ENCODE measurements at places on chromosomes 16 and 17.

DNA sequence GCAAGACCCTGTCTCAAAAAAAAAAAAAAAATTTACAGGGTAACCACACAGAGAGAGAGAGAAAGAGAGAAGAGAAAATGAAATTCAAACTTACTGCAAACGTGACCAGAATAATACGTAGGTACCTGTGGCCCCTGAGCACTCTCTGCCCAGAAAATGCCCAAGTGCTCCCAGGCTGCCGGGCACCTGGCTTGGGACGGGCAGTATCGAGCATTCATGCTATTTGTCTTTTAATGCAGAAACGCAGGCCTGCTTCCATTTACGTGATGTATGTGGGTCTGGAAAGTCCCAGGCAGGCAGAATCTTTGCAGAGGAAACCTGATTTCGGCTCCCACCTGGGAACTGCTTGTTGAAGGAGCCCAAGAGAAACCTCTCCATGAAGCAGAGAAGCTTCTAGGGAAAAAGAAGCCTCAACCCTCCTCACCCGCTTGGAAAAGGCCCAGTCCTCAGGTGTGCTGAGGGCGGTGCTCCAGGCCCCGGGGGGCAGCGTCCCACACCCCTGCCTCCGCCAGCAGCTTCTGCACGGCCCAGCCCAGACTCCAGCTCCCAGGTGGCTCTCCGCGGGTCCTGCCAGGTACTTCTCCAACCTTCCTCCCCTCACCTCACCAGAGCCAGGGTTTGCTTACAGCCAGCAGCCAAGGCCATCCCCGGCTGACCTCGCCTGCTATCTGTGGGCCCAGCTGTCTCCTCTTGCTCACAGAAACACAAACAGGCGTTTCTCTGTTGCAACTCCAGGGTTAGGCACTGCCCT, 14.0 kb downstream of the RPH3AL start:
- peak; percentile 8 for DNase-seq

- DNase-seq, result no peak
Observed at GRCh38 chr17:42798011-42798382, 507 bp downstream of the COA3 start.

- no peak for DNase-seq
Observed at GRCh38 chr16:78284957-78285434, 185.5 kb downstream of the WWOX start.

GRCh38 chr17:28880572-28880945, 17.0 kb downstream of the FLOT2 start:
- no peak for DNase-seq

DNA sequence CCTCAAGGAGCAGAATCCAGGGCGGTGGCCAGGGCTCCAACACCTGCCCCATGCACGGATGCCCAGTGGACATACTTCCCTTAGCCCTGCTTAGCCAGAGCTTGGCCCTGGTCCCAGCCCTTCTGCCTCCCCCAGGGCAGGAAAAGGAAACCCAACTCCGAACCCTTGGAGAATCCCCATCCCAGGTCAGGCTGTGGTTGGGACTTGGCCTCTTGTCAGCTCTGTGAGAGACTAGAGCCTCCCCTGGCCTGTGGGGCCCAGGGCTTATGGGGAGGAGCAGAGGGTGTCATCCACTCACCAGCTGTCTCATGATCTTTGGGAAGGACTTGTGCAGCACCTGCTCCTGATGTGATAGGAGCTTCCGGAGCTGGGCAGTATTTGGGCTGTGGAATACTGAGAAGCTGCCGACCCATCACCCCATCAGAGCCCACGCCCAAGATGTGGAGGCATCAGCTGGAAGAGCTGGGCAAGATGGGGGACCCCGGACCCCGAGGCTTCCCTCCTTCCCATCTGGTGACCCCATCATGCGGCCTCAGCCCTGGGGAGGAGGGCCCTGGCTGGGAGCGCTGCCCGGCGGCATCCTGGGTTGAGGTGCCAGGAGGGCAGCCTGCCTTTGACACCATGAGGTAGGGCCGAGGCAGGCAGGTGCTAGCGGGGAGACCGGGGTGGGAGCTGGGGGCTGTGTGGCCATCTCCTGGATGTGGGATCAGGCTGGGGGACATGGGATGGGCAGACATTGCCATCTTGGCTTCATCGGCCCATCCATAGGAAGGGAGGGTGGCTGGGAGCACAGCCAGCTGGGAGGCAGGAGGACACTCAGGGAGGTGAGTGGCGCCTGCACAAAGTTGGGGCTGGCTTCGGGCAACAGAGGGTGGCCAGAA, 45.1 kb downstream of the TNFRSF13B start:
- DNase-seq, result peak; percentile 86

- DNase-seq, result no peak
Observed at GRCh38 chr16:66003201-66003600, 363.3 kb upstream of the CDH5 start.

GRCh38 chr17:65181237-65182061, 44.3 kb downstream of the RGS9 start:
- DNase-seq, result no peak

GRCh38 chr16:89417352-89417751, 73.0 kb downstream of the ANKRD11 start:
- no peak for DNase-seq

DNA sequence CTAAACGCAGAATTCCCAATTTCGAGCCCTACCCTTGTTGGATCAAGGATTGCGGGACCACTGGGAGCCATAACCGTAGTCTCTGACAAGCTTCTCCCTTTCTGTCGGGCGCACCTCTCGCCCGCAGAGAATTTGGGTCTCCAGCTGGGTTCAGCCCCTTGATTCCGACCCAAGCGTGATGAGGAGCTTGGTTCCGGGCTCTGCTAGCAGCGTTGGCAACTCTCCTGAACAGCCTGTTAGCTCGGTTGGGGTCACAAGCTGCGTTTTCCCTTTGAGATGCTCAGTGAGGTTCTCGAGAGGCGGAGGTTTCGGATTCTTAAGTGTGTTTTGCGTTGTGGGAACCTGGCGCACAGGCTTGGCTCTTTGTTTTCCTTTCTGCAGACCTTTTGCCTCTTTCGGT, 655 bp downstream of the ATXN1L start:
- DNase-seq, result no peak

DNA sequence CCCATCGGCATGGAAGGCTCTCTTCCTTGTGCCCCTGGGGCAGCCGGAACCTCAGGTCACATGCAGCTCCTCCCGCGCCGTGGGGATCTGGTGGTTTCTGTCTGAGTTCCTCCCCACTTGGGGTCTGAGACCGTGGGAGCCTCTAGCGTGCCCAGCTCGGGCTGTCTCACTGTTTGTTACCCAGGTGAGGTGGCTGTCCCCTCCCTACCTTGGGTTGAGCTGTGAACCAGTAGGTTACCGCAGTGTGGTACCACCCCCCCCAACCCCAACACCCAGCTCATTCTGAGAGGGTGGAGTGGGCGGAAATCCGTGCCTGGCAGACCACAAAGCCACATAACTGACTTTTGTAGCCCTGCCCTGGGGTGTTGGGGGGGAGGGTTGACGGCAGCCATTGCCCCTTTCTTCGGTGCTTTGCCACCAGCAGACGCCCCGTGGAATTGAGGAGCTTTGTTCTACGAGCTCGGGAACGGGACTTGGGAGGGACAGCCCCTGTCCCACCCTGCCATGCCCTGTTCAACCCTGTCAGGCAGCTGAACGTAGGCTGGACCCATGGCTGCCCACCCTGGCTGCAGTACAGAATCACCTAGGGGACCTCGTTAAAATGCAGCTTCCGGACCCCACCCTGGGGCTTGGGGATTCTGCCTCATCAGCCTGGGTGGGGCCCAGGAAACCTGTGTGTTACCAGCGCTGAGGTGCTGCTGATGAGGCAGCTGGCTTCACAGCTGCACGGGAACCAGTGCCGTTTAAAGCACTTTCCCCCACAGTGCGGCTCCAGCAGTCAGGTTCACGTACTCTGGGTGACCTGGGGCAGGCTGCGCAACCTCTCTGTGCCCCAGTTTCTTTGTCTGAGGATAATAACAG, 18.5 kb downstream of the RAP1GAP2 start:
- DNase-seq, result no peak

DNA sequence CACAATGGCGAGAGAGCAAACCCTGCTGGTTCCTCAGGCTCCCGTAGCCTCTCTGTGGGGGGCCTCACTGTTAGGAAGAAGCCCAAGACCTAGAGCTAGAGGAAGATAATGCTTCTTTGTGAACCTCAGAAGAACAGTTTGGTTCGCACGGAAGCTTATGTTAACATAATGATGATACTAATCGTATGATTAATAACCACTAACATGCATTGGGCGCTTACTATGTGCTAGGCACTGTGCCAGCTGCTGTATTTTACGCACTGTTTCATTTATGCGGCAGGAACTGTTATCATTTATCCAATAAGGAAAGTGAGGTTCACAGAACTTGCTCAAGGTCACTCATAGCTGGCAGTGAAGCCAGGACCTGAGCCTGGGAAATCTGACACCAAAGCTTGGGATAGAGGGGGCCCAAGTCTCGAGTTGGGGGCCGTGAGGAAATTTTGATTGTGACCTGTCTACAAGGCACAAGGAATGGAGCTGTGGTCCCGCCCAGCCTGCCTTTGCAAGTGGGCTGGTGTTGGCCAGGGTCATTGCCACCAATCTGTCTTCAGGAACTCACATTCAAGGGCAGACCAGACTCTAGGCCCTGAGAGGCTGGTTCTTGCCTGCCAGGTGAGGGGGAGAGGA, 6.8 kb downstream of the PRCD start:
- no peak for DNase-seq

DNA sequence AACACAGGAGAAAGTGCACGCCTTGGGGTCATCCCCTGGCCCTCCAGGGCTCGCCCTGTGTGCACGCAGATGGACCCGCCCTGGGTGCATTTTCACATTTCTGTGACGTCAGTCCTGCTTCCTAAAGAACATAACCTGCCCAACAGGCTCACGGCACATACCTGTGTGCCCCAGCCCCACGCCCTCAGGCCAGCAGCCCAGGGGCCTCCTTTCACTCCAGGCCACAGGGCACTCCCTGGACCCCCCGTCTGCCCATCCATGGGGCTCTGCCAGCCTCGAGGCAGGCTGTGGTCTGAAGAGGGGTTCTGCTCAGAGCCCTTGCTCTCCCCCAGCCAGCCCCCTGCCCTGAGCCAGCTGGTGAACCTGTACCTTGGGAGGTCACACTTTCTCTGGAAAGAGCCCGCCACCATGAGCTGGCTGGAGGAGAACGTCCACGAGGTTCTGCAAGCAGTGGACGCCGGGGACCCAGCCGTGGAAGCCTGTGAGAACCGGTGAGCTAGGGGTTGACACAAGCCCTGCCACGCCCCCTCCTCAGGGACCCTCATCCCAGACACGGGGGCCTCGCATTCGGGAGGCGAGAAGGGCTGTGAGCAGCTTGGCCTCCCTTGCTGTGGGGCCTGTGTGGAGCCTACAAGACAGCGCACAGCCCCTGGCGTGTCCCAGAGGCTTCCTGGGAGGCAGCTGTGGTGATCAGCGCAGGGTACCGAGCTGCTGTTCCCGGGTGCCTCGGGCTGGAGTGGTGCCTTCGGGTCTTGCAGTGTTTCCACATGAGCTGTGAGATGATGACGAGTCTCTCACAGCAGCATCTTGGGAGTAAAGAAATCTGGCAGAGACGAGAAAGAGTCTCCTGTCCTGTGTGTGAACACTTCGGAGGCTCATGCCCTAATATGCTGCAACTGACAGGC, 13.8 kb upstream of the MC1R start:
- DNase-seq, result no peak

DNA sequence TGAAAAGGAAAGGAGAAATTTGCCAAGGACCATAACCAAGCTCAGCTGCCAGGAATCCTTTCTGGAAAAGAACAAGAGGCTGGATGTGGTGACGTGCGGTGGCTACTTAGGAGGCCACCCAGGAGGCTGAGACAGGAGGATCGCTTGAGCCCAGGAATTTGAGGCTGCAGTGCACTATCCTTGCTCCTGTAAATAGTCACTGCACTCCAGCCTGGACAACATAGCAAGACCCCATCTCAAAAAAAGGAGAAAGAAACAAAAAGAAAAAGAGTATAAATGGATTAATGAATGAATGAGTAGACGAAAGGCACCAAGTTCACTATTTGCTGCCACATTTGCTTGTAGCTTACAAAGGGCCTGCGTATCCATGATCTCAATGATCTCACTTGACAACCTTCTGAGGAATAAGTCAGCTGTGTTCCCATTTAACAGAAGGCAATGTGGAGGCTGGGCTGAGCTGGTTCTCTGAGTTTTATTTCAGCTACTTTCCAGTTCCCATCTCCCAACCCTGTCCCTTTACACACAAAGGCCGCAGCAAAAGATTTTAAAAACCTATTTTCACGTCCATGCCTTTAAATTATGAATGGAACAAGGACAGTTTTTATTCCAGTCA, 29.8 kb downstream of the ARSG start:
- DNase-seq, result no peak

DNA sequence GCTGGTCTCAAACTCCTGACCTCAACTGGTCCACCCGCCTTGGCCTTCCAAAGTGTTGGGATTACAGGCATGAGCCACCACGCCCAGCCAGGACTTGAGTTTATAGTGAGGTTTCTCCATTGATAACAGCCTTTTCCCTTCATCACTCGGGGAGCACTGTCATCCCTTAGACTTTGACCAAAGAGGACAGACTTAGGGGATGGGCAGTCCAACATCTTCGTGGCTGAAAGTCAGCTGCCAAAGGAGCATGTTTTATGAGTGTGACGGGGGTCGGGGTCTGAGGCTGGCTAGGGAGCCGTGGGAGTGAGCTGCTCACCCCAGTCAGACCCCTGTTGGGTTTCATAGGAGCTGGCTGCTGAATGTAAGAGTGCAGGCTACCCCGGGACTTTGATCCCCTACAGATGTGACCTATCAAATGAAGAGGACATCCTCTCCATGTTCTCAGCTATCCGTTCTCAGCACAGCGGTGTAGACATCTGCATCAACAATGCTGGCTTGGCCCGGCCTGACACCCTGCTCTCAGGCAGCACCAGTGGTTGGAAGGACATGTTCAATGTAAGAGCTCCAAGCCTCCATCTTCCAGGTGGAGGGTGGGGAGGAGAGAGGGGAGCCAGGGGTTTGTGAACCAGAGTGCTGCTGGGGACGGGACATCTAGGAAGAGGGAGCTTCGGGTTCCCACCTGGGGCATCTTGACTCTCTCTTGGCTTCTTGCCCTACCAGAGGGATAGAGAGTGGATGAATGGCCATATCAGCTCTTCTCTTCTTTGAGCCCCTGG, 3.1 kb downstream of the DHRS11 start:
- DNase-seq, result no peak
